Activated T-cell treated with anti-CD3 and anti-CD28 coated beads for 1 hour (primary cell): ENCODE measurements at places on chromosomes 13 and 19.
A peak's percentile ranks its signal among the peaks of the same experiment; 100 is the strongest.

DNA sequence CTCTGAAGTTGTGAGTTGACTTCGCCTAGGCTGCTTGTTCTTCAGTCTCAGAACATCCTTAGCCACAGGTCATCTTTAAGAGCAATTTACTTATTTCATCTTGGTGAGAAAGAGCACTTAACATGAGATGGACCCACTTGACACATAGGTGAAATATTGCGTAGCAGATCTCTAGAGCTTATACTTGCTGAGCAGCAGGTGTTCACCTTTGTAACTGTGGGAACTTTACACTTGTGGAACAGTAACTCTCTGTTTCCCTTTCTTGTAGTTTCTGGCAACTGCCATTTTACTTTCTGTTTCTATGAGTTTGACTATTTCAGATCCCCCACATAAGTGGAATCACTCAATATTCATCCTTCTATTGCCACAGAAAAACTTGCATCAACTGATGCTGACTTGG lies 95.7 kb downstream of the SLC10A2 start:
- DNase-seq = no peak

GRCh38 chr19:17450264-17451075 lies 2.0 kb upstream of the TMEM221 start:
- no peak for DNase-seq

DNA sequence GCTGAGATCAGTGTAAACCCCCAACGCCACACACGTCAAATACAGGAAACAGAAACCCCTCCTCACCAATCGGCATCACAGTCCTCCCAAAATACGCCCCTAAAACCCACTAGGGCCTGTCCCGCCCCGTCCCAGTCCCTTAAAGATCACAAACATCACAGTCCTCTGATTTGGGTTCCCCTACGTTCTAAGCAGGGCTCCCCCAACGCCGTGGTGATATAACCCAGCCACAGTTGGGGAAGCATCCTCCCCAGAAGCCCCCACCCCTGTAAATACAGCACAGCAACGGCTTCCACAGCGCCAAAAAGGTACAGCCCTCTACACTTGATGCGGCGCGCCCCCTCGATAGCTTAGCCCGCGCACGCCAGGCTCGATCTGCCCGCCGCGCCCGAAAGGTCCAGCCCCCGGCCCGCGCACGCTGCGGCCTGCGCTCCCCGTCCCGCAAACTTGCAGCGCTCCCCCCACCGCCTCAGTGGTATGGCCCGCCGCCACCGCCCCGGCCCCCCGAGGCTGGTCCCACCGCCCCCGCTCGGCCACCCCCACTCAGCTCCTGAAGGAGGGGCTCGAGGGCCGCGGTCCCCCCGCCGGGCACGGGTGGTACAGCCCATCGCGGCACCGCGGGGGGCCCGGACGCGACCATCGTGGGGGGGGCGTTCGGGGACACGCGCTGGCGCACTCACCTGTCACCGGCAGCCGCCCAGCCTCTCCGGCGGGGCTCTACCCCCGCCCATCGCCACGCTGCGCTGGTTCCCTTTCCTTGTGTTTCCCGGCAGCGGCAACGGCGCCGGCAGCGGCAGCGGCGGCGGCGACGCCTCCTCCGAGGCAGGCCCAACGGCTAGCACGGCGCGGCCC lies at the start of gene AKT2:
Gene AKT2, minus strand, starts transcription at position 845 of the 852 bp plus-strand sequence. CDS start 20,078 bp downstream, outside the sequence.
- peak; percentile 60 for DNase-seq

- no peak for DNase-seq
Observed at GRCh38 chr19:24052811-24053210, 34.2 kb upstream of the ZNF254 start.

DNA sequence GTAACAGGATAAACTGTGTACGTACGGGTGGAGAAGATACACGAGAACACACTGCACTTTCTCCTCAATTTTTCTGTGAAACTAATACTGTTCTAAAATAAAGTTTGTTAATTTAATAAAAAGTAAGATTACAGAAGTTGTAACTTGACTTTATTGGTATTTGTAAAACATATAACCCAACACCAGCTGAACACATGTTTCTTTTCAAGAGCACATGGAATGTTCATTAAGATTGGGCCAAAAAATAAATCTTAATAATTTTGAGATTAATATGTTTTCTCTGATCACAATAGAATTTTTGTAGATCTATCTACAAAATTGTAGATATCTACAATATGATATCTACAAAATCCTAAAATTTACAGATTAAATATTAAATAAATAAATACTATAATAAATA lies 55.1 kb upstream of the ZNF599 start:
- no peak for DNase-seq

DNA sequence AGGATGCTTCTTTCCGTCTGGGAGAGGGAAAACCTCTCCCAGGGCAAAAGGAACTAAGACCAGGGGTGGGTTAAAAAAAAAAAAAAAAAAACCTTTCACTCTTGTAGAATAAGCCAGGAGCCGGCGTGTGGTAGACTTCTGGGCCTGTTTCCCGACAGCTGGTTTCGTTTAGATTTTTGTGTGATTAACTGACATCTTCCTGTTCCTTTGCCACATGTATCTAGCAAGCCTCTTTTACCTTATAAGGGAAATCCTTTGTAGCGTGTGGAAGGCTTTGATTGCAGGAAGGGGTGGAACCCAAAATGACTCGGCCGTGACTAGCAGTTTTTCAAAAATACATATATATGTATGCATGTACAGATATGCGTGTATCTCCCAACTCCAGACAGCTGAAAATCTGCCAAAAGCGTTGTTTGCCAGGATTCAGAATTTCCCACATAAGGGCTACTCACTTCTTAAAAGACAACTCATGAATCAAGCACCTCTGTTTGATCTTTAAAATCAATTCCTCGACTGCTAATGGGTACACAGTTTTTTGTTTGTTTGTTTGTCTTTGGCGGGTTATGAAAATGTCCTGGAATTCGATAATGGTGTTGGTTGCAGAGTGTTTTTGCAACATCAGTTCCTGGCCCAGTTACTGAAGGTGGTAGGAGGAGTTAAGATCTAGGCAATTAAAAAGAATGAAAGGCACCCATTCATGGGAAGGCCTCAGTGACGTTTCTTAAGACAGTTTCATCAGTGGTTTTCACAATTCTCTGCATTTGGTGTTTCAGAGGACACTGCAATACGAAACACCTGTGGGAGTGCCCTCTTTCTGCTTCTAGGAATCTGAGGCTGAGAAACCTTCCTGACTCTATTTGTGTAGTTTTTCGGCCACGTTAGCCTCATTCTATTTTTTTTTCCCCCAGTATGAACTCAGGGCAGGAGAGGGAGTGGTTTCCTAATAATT lies 2.7 kb downstream of the TPM4 start:
- DNase-seq = peak; percentile 53

GRCh38 chr19:55520691-55521292 lies 16.1 kb downstream of the SBK2 start:
- DNase-seq = no peak

DNA sequence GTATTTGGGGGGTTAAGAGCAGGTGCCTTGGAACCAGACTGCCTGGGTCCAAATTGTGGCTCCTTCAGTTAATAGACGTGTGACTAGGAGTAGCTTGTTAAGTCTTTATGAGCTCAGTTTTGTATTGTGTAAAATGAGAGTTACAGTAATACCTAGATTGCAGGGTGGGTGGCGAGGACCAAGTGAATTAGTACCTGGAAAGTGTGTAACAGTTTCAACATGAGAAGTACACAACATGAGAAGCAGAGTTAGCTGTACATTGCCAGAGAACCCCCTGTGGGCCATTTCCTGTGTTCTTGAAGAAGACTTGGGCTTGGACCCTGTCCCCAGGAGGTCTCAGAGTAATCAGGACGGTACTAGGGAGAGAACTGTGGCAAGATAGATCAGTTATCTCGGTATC lies 36.8 kb downstream of the PPP2R1A start:
- no peak for DNase-seq

GRCh38 chr19:45999653-46000121 lies 4.4 kb downstream of the CCDC61 start:
- no peak for DNase-seq

- no peak for DNase-seq
Observed at GRCh38 chr13:74306496-74306895, 172.3 kb upstream of the KLF12 start.

GRCh38 chr13:23570921-23571315 lies 706 bp downstream of the TNFRSF19 start:
- no peak for DNase-seq

DNA sequence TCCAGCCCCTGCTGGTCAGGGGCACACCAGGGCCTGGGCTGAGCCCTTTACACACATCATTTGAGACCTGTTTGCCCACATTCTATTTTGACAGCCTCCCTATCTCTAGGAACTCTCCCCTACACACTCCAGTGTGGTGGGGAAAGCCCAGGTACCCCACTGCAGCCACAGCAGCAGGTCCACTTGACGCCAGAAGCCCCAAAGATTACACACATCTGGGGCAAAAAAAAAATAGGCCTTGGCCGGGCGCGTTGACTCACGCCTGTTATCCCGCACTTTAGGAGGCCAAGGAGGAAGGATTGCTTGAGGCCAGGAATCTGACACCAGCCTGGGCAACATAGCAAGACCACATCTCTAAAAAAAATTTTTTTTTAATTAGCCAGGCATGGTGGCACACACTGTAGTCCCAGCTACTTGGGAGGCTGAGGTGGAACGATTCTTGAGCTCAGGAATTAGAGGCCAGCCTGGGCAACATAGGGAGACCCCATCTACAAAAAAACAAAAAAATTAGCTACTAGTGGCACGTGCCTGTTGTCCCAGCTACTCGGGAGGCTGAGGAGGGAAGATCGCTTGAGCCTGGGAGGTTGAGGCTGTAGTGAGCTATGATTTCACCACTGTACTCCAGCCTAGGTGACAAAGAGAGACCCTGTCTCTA lies 18.0 kb upstream of the CD22 start:
- DNase-seq = no peak

GRCh38 chr13:67353031-67353430 lies 122.9 kb upstream of the PCDH9 start:
- no peak for DNase-seq

DNA sequence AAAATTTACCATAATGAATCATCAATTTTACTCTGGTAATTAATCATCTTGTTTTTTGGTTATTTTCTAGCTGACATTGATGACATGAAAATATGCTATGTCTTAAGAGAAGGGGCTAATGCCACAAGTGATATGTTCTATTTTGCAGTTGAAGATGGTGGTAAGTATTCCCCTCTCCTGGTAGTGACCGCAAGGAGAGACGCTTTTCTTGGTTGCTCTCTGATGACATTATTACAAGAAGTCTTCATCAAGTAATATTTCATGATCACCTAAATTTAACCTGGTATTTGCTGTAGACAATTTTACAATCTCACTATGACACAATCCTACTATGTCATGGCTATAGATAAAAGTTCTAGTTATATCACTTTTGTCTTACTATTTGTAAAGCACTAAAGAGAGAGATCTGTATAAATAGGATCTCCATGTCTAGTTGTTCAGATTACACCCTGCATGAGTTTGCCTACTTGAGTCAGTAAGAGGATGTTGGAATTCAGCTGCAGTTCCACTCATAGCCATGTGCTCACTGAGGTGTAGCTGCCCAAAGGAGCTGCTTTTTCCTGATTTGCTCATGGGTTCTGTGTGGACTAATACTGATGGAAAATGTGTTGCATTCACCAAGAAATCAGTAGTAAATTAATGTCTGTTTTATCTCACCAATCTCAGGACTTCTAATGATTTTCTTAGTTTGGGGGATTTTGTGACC lies 10.9 kb downstream of the FREM2 start:
- no peak for DNase-seq

GRCh38 chr13:63696055-63696454 lies 2280.4 kb upstream of the PCDH20 start:
- no peak for DNase-seq

DNA sequence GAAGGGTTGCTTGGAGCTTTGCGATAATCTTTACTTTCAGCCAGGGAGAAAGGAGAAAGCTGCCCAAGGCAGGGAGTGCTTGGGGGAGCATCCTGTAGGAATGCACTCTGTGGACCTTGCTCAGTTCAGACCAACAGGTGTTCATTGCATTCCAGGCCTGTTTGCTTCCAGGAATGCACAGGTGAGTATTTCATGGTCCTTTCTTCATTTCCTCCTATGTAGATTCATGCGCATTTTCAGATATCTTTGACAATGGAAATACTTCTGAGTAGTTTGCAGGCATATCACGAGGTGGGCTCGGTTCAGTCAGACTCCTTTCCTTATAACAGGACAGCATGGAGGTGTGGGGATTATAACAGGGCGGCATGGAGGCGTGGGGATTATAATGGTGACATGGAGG lies 254.8 kb downstream of the FGF9 start:
- DNase-seq = no peak
